RPMI7951 (cell line): ENCODE measurements at places on chromosomes 2 and 18. TPM values are rescaled to one million over a fixed set of nuclear protein-coding genes. Genes with fewer than 3 reads are reported as not detected.

GRCh38 chr2:28678944-28679343, 72.7 kb upstream of the PPP1CB start:
- no peak for DNase-seq

DNA sequence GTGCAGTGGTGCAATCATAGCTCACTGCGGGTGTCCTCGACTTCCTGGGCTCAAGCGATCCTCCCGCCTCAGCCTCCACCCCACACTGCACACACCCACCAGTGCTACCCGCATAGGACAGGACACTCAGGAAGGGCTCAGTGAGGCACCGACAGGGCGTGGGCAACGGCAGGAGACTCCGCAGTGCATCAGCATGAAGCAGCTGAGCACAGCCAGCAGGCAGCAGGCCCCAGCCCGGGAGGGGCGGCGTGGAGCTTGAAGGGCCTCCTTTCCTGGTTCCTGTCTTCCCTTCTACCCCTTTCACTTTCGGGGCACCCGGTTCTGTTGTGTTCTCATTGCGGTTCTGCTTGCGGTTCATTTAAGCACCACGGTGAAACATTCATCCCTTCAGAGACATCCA, 89.8 kb downstream of the ZNF516 start:
- no peak for DNase-seq

DNA sequence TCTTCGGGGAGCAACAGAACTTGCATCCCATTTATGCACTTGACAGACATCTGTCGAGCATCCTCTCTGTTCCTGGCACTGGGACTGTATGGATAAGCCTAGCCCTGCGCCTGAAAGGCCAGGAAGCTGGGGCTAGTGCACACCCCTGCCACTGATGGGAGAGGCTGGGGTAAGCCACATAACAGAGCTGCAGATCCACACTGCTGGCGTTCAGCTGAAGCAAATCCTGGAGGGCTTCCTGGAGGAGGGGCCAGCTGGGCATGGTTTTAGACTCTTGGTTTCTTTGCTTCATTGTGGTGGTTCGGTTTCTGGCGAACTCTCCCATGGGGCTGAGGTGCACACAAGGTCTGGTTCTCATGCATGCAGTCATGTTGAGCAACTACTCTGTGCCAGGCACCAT, 45.5 kb upstream of the FOSL2 start:
- no peak for DNase-seq

GRCh38 chr18:805008-805754, 6.9 kb downstream of the YES1 start:
- DNase-seq: no peak

- DNase-seq: no peak
Observed at GRCh38 chr2:226551522-226552250, 247.9 kb downstream of the IRS1 start.

The ZNF24 gene
- 28.1 and 29.9 TPM in 2 replicates for total RNA-seq
